Stimulated activated CD4-positive, alpha-beta T cell treated with anti-CD3 and anti-CD28 coated beads, Interleukin-1b, Interleukin-23, amount 100 ng/mL, for 1 hour (primary cell): ENCODE measurements at places on chromosomes 4 and X.

GRCh38 chr4:130393642-130394041, 1297.7 kb downstream of the C4orf33 start:
- DNase-seq, result no peak

- DNase-seq, result no peak
These were observed 31.6 kb downstream of the TSC22D3 start for GRCh38 chrX:107743995-107744394.

DNA sequence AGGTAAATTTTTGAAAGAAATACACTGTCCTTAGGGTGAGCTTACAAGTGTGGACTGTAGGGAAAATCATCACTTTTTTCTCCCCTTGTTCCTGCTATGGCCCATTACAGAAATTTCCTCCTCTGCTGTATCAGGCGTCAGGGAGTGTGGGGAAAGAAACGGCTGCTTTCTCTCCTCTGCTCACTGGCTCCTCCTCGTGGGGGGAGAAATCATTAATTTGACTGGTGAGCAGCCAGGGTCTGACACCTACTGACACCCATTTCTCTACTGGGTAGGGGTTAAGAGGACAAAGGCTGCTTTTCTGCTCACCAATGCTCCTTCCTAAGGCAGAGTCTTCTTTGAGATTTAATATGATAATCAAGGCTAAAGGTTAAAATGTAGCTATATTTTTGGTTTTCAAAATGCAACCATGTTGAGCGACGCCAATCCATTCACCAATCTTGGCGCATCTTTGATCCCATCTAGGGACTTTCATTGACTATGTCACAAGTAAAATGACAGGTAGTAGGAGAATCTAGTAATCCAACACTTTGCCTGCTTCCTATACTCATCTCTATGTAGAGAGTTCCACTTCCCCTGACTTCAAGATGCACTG, 25.1 kb downstream of the SETD7 start:
- DNase-seq, result peak; percentile 35

DNA sequence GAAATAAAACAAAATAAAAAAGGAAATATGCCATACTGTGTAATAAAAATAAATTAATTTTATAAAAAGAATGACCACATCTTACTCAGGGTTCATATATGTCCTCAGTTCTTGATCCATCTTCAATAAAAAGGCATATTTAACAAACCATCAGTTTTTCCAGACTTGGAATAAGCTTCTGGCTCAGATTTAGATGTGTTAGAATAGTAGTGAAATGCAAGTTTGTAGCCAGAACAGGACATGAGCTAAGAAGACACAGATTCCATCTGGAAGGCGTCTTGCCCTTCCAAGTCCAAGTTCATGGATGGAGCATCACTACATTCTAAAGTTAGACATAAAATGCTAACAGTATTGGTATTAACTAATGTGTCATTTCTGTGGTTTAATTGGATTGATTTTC, 10.3 kb upstream of the LSM6 start:
- no peak for DNase-seq

DNA sequence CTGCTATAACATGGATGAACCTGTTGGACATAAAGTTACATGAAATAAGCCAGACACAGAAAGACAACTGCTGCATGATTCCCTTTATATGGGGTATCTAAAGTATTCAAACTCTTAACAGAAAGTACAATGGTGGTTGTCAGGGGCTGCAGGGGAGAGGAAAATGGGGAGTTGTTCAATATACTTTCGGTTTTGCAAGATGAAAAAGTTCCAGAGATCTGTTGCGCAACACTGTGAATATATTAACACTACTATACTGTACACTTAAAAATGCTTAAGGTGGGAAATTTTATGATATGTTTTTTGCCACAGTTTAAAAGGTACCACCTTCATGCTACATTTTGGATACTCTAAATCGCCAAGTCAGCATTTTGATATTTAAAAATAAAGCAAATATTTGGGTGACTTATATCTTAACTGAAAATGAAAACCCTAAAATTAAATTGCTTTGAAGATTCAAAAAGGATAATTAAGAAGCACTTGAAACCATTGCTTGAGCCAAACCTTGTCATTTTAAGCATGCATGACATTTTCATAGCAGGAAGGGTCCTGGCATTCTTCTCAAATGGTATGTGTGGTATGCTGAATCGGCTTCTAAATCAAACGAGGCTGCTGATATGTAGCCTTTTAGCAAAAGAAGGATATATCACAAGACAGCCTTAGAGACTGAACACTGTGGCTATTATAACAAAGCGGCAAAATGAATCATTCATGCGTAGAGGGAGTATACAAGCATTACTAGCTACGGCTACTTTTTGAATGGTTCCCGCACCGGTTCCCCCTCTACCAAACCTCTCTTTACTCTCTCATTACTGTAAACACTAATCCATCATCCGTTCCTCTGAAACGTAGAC, 607.1 kb upstream of the DIPK2B start:
- no peak for DNase-seq

GRCh38 chr4:93384241-93384640, 444.3 kb upstream of the ATOH1 start:
- DNase-seq, result no peak

DNA sequence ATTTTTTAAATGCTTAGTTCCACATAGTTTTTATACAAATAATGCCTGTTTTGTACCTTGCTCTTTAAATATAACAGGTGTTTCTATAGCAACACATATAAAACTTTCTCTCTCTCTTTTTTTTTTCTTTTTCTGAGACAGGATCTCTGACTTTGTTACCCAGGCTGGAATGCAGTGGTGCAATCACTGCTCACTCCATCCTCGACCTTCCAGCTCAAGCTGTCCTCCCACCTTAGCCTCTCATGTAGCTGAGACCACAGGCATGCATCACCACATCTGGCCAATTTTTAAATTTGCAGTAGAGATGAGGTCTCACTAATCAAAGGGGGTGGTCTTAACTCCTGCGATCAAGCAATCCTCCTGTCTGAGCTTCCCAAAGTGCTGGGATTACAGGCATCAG, 18.3 kb upstream of the SULT1E1 start:
- DNase-seq, result no peak

GRCh38 chr4:39341075-39341725, 25.0 kb downstream of the RFC1 start:
- DNase-seq, result no peak

GRCh38 chr4:127604949-127605709, 27.6 kb upstream of the INTU start:
- DNase-seq, result no peak

DNA sequence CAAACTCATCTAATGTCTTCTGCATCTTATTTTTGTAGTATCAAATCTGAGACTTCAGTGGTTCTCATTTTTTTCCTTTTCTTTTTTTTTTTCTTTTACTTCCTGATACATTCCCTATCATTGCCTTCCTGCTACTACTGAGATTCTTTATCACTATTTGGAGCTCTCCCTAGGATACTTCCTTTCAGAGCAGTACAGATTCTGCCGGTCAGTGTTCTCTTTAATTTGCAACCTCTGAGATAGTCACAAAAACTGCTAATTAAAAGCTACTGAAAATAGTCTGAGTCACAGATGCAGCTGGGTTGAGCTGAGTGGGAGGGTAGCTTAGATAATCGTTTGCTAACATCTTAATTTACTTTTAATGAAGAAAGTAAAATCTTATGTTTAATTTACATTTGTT, 1279.7 kb downstream of the ARAP2 start:
- DNase-seq, result no peak

GRCh38 chr4:83170952-83171399, 56.4 kb upstream of the PLAC8 start:
- DNase-seq, result no peak

GRCh38 chrX:2416851-2417604, 83.7 kb downstream of the DHRSX start:
- no peak for DNase-seq

DNA sequence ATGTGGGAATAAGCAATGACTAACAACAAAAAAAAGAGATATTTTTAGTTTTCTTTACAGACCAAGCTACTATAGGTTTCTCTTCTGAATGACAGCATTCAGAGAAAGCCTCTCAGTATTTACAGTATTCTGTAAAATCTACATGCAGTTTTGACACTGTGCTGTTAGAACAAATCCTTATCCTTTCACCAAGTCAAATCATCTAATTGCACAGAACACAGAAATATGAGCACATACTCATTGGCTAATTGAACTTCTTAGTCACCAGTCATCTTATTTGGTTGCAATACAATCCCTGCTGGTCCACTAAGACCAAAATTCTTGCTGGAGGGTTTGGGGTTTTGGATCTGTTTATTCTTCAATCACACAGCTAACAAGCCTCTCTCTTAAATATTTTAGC, 5.7 kb downstream of the ACOT9 start:
- no peak for DNase-seq

GRCh38 chr4:176653401-176654220, 139.1 kb downstream of the VEGFC start:
- DNase-seq, result no peak

DNA sequence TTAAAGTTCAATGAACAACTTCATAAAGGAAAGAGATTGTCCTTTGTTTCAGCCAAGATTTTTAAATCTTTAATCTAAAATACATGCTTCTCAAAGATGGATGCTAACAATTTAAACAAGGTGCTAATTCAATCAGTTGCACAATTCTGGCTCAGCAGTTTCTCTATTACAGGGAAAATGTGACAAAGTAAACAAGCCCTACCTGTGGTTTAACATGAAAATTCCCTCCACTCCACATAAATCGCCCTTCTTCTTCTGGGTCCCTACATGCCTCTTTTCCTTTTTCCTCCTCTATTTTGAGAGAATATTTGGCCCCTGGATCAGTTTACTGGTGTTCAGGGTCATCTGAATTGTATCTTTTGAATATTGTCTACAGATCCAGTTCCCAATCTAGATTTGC, 80.6 kb downstream of the FRYL start:
- DNase-seq, result no peak

DNA sequence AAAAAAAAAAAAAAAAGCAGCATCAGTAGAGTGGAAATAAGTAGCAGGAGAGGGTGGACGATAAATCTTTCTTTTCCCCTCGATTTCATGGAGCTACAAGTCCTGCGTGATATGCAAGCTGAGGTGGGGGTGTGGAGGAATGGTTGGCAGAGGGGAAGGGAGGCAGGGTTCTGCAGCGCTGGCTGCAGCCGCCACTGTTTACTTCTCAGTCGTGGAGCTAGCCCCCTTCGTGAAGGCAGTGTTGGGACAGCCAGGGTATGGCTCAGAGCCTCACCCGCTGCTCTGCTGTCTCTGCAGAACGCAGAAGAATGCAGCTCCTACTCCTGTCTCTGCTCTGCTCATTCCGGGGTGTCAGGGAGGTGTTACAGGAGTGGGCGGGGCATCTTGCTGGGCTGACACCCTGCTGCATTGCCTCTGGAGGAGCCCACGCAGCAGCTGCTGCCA, 140.6 kb downstream of the GPM6A start:
- DNase-seq, result no peak

DNA sequence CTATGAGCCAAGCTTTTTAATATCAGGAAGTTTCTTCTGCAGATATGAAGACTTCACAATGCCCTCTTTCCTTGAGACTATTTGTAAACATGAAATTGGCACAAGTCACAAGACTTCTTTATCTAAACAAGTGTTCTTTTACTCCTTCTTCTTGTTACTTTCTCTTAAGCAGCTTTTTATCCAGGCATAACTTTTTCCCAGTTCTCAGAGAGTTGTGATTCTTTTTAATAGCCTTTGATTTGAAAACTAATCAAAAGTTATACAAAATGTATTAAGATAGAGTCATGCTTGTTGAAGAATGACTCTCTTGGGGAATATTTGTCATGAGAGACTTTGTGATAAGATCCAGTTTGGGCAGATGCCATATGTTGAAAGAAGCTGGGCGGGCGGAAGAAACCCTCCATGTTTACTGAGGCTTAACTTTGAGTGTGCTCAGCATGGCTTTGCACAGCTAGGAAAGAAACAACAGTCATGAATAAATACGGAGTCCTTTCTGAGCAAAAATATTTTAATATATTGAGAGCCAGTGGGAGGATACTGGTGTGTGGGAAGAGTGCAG, 39.3 kb downstream of the SYTL5 start:
- DNase-seq, result no peak

- DNase-seq, result no peak
These were observed 49.8 kb downstream of the SMPX start for GRCh38 chrX:21708116-21708515.

DNA sequence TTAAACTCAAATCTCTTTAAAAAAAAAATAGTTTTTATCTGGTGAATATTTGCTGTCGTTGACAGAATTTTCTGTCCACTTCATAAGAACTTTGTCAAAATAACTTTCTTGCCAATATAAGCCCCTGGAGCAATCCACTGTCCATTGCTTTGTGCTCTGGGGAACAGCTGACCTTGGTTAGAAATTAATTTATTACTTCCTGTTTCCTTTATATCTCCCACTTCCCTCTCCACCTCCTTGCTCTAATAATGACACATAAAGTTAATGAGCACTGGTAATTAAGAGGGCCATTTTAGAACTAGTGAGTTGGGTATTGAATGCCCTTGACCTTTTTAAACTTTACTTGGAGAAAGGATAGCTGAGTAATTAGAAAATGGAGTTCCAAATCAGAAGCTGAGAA, 151.3 kb upstream of the LEF1 start:
- no peak for DNase-seq

DNA sequence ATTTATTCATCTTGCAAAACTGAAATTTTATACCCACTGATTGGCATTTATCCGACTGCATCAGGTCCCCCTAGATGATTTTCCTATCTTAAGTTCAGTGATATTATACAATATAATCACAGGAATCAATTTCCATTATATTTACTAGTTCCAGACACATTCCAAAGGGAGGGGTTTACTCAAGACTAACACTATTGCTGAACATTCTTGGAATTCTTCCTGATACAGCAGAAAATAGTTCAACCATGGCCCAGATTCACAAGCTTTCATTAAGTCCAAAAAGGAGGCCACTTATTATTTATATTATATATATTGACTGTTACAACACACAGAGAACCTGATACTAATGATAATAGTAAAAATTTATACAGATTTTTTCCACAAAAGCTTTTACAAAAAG, 2353.6 kb downstream of the PCDH7 start:
- no peak for DNase-seq

GRCh38 chrX:100381619-100382018, 28.5 kb downstream of the PCDH19 start:
- DNase-seq, result no peak

GRCh38 chr4:47143261-47143660, 111.9 kb downstream of the GABRB1 start:
- DNase-seq, result no peak

DNA sequence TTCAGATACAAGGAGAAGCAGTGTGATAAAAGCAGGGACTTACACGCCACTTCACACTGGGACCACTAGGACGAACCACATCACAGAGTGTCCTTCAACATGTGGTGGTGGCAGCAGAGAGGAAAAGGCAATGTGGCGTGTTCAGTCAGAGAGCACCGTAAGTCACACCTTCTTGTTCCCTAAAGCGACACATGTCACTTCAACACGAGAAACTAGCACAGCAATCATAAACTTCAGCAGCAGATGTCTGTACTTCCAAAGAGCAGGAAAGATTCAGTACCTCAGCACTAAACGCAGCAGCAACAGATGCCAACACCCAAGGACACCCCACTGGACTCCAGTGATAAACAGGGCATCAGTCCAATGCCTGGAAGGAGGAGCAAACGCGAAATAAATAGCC, 96.7 kb downstream of the AREG start:
- no peak for DNase-seq
